ENCODE measurements at places on chromosomes 2 and 18.

- DNase-seq, result no peak
These were observed 199.1 kb upstream of the CCDC150 start for GRCh38 chr2:196440413-196440812.

- DNase-seq, result peak; percentile 43
These were observed 166.3 kb upstream of the SERTAD2 start for GRCh38 chr2:64819774-64820688.

- DNase-seq, result no peak
These were observed 104.8 kb downstream of the CABLES1 start for GRCh38 chr18:23239885-23240608.

DNA sequence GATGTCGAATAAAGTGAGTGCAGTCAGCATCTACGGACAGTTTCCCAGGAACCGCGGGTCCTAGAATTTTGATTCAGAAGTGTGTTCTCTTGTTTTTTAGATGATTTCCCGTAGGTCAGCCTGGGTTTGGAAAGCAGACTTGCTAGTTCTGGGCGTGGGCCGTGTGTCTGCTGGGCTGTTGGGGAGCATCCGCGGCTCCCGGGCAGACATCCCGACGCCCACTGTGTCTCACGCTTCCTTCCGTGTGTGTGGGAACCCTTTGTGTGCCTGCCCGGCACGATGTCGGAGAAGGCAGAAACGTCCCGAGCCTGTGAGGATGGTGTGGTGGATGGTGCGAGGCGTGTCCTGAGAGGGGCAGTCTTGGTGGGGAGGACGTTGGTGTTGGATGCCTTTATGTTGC lies 18.4 kb downstream of the CTDP1 start:
- no peak for DNase-seq

- DNase-seq, result no peak
These were observed 29.2 kb downstream of the SLC66A2 start for GRCh38 chr18:79921984-79922965.

DNA sequence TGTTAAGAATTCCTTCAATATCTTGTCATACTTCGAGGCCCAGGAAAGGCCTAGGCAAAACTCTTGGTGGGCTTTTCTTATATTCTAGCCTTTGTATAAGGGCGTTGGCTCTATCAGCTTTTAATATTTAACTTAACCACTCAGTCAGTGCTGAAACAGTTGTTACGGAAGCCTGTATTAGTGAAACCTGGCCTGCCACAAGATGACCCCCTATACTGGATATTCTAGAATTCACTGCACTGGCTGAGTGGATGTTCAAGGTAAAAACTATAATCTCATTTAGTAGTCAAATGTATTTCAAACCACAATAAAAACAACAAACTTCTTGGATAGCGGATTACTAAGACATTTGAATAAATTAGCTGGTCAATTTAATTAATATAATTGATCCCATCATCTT lies 91.7 kb upstream of the HNMT start:
- DNase-seq, result no peak

- DNase-seq, result no peak
These were observed 2.1 kb downstream of the TMEM37 start for GRCh38 chr2:119433636-119434327.

DNA sequence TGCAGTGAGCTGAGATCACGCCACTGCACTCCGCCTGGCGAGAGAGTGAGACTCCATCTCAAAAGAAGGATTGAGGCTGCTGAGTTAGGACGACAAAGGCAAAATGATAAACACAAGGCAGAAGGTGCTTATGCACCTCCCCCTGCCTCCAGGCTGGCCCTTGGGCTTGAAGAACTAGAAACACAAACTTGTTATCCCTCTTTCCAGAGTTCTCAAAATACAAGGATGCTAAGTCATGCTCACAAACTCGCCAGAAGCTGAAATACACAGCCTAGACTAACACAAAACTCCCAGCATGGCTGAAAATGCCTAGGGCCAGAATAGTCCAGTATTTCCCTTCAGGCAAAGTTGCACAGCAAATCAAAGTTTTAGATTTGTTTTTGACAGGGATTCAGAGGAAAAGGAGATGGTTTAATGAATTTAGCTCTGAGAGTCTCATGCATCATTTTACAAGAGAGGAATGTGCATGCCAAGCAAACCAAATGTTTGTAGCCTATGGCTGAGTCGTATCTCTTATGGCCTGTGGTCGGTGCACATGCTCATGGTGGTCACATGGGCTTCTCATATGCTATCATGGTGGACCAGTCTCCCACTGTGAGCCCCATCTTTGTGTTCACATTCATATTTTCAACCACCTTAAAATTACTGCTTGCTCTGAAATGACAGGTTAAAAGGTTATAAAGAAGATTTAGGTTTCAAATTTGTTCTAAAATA lies 16.2 kb upstream of the MREG start:
- DNase-seq, result no peak

DNA sequence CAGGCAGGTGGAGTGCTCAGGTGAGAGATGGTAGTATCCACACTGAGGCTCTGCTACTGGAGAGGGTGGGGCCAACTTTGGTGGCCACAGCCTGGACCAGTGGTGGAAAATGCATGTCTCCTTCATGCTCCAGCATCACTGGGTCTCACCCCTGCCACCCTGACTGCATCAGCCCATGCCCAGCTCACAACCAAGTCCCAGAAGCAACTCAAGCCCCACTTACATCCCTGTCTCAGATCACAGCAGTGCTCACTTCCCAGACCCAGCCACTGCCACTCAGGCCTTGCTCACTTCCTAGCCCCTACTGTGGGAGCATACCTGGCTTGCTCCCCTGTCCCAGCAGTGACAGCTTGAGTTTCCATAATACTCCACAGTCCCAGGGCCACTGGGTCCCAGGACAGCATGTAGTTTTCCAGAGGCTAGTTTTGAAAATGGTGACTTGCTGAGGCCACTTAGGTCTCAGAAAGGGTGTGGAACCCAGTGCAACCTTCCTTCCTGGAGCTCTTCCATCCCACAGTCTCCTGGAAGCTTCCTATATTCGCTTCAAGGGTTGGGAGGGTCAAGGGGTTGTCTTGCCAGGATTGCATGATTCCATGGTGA lies 58.8 kb downstream of the GPC1 start:
- DNase-seq, result no peak

DNA sequence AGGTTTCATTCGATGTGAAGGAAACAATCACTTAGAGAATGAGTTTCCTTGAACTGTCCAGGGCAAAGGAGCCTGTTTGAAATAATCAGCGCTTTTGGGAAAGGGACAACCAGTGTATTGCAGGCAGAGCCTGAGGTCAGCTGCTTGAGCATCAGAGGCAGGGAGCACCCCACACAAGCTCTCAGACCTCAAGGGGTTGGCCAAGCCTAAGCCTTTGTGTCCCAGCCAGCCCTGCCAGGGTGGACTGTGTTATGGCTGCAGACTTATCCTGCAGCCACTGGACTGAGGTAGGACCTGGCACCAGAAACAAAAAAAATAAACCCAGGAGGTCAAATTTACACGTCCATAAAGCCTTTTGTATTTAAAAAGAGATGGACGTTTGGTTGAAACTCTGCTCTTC lies 228.3 kb downstream of the SEPTIN10 start:
- no peak for DNase-seq

- DNase-seq, result no peak
These were observed 9.1 kb downstream of the CFAP65 start for GRCh38 chr2:219032051-219032745.

GRCh38 chr2:96885432-96886347 lies 15.8 kb upstream of the SEMA4C start:
- DNase-seq, result no peak

GRCh38 chr2:26847655-26848335 lies at the start of gene DPYSL5:
DPYSL5 (plus strand) TSS chr2:26848132; CDS start chr2:26898500, 50,368 bp downstream.
- DNase-seq, result no peak

DNA sequence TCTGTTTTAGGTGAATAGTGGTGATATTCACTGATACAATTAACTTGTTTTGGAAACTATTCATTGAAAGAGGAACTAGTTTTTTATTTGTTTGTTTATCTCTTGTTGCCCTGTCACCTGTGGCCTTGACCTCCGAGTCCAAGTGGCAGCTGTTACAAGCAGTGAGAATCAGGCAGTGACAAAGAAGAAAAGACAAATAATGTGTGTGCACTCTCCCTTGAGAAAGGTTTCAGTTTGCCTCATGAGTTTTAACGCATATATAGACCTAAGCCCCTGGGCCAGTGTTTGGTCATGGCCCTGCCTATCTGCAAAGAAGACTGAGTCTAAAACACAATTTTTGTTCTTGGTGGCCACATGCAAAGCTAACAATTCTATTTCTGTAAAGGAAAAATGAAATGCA lies 15.3 kb downstream of the KYNU start:
- DNase-seq, result peak; percentile 23

DNA sequence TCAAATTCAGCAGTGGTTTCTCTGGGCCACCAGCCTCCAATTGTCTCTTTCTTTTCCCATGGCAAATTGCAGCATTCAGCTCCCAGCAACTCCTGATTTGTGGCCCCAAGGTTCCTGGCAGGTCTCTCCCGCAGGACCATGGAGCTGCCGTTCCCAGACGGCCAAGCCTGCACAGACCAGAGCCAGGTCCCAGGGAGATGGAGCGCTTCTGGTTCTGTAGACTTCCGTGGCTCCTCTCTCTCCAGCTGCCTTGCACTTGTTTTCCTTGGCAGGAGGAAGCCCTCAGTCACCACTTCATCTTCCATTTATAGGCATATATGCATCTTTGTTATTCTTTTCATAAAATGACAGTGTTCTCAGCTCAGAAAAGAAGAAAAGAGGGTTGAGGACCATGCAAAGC lies 21.7 kb downstream of the TNP1 start:
- DNase-seq, result no peak

DNA sequence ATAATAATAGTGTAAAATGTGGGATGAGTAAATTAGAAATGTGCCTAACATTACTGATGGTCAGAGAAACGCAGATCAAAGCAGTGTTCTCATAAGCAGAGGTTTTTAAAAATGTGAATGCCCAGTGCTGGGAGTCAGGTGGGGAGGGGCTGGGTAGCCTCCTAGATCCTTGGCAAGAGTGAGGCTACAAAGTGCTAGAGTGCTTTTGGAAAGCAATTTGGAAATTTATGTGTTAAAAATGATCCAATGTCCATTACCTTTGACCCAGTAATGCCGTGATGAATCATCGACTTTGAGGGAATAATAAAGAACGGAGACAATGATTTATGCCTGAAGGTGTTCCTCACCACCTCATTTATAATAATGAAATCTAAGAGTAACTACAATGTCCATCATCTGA lies 44.9 kb upstream of the TWIST2 start:
- DNase-seq, result no peak

DNA sequence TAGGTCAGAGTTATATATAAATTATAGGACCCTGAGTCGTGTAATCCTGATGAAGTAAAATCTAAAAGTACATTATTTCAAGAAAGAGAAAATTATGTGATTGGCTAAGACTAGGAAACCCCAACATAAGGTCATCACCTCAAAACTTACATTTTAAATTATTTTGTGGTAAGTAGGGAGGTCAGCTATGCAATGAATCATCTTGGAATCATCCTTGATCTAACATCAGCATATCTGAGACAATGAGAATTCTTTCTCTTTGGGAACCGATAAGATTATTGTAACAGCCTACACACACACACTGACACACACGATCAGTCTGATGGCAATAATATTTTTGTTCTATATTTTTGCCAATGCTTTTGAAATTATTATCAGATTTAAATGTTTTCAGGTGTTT lies 904.8 kb upstream of the CHAC2 start:
- no peak for DNase-seq

- DNase-seq, result no peak
These were observed 93.5 kb upstream of the MAPRE2 start for GRCh38 chr18:34947711-34948125.

GRCh38 chr2:66982766-66983165 lies 414.4 kb upstream of the ETAA1 start:
- no peak for DNase-seq

- DNase-seq, result no peak
These were observed 55.4 kb downstream of the VAPA start for GRCh38 chr18:9969247-9969646.

DNA sequence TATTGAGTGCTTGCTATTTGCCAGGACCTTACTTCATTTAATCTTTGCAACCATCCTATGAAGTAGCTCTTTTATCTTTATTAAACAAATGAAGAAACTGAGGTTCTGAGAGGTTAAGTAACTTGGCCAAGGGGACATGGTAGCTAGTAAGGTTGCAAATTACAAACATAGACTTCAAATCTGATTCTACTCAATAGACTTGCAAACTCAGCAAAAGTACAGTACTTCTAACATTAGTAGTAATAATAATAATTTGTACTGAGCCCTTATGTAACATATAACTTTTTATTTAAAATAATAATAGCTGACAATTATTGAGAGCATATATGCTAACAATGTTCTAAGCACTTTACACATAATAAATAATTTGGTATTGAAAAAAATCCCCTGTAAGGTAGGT lies 255.7 kb upstream of the ATP5MC3 start:
- DNase-seq, result no peak

DNA sequence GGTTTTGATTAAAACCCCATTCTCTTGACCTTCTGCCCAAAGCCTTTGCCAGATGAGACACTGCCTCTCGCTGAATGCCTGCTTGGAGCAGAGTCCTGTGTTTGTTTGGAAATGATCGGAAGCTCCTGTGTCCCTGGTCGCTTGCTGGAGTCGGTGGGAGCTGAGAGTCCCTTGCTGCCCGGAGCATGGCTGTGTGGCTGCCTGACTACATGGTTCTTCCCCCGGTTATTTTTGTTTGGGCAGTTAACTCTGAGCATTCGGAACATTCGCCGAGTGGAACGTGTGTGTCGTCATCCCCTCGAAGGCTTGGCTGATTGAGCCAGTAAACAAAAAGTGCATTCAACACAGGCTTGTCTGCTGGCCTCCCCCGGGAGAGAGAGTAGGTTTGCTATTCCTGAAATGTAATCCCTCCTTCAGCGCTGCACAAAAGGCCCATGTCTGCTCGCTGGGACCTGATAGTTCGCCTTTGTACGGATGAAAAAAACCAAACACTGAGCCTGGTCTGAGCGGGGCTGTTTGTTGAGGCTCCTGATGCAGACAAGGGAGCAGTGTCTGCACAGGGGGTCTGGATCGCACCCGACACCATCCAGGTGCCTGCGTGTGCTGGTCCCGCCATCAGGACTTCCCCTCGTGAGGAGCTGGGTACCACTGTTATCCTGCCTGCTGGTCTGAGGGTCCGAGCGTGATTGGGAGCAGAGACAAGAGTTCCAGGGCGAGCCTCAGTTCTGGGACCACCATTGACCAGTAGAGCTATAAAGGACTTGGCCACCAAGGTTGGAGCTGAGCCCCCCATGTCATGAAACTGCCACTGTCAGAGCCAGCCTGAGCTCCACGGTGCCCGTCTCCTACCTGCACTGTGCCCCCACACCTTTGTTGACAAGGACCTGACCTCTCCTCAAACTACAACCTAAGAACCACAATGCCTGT lies 83.8 kb downstream of the AGAP1 start:
- no peak for DNase-seq

GRCh38 chr2:28393114-28393836 lies 617 bp downstream of the FOSL2 start:
- no peak for DNase-seq

GRCh38 chr2:53787614-53788289 lies 908 bp downstream of the ERLEC1 start:
- no peak for DNase-seq

- no peak for DNase-seq
These were observed 39.4 kb upstream of the NCKAP5 start for GRCh38 chr2:133607679-133608078.

GRCh38 chr18:70256994-70257393 lies 31.9 kb upstream of the SOCS6 start:
- DNase-seq, result no peak

GRCh38 chr2:233354971-233355574 lies 779 bp downstream of the DGKD start:
- DNase-seq, result no peak
